Activated CD4-positive, CD25-positive, alpha-beta regulatory T cell treated with anti-CD3 and anti-CD28 coated beads, Interleukin-2, amount 50 U/mL, for 24 hours (primary cell): ENCODE measurements at places on chromosomes 4 and X.

- ATAC-seq: no peak
These were observed 29.4 kb upstream of the ADRA2C start for GRCh38 chr4:3736806-3737205.

DNA sequence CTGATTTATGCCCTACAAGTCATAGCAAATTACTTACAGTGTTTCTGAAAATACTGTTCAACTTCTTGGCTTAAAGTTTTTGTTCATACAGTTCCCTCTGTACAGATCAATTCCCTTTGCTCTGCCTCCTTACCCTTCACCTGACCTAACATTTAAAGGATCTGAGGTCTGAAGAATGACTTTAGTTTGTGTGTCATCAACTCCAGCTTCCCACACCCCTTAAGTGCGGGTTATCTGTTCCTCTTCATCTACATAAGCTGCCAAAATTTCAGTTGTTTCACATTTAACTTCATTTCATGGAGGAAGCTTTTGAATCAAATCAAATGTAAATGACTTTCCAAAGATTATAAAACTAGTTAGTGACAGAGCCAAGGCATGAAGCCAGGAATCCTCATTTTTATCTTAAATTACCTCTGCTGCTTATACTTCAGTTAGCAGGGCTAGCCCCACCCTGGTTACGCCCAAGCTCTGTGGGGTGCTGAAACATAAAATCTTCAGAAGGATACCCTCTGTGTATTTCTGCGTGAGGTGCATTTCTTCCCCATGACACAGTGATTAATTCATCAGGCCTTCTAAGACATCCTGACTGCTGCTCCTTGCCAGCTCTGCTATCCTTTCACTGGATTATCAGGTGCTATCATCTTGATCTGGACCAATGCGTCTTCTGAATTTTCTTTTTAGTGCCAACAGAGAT is 16.5 kb downstream of the CXCL1 start:
- ATAC-seq: no peak

GRCh38 chr4:52110171-52110570 is 59.1 kb downstream of the SPATA18 start:
- no peak for ATAC-seq

GRCh38 chr4:185196437-185196836 is 7.4 kb downstream of the CFAP97 start:
- ATAC-seq: no peak

GRCh38 chr4:187204389-187204918 is 480.8 kb upstream of the FAT1 start:
- ATAC-seq: no peak

GRCh38 chr4:186486172-186486571 is 69.2 kb downstream of the MTNR1A start:
- ATAC-seq: no peak

DNA sequence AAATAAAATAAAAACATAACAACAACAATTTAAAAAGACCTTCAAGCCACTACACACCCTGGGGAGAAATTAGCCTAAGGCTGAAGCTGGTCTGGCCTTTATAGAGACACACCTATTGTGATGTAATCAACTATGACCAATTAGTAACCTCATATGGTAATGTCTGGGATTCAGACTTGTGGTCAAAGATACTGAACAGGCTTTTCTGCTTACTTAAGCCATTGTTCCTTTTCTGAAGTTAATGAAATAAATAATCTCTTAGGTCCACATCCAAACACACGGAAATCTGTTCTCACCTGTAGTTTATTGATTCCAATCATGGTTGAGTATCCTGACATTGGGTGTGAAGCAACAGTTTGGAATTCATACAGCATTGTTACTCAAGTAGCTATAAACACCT is 152.5 kb downstream of the PLS3 start:
- ATAC-seq: no peak

GRCh38 chr4:138232364-138232763 is 9.8 kb downstream of the SLC7A11 start:
- no peak for ATAC-seq

- ATAC-seq: no peak
These were observed 83.9 kb upstream of the SPANXB1 start for GRCh38 chrX:140918398-140919038.

DNA sequence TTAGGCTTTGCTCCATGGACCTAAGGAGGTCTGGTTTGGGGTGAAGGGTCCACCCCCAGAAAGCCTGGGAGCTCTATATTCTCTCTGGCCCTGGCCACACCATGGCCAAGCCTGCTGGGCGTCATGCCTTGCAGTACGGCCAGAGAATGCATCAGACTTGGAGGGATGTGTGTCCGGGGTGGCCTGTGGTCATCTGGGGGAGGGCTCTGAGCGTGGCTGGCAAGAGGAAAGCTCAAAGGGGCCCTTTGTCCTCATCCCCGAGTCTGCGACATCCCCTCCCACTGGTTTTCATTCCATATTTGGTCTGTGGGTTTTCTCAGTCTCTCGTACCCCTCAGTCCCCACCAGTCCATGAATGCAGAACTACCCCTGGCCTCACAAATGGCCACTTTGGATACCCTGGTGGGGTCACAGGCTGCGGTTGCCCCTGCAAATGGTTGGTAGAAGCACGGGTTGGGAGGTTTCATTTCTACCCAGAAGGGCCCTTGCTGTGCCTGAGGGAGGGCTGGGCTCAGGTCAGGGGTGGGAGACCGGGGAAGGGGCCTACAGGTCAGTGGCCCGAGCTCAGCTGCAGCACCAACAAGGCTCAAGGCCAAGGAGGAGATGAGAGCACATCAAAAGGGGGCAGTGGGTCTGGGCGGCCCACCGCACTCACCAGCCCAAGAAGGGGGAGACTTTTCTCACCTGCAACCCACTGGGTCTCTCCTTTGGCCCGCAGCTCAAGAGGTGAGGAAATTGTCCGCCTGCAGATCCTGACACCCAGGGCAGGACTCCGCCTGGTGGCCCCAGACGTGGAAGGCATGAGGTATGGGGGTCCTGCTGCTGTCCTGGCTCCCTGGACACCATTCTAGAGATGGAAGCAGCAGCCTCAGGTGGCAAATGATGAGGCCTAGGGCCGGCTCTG is 30.2 kb downstream of the ZNF185 start:
- ATAC-seq: no peak

DNA sequence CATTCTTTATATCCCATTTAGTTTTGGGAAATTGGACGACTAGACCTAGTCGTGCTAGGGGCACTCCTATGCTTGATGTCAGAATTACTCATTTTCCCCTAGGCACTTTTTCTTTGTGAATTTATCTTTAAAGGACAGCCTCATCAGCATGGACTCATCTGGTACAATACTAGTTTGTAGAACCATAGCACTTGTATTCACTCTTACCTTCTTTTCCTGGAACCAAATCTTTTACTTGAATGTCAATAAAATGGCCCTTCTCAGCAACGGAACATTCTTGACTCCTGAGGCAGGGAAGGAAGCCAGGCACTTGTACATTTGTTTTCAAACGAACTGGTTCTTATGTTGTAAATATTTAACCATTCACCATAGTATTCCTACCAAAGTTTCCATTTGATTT is 187.1 kb downstream of the SHROOM3 start:
- no peak for ATAC-seq

GRCh38 chr4:76950052-76950955 is 752 bp downstream of the SEPTIN11 start:
- ATAC-seq: peak; percentile 44

- no peak for ATAC-seq
These were observed 24.7 kb downstream of the RBPJ start for GRCh38 chr4:26345565-26345938.

- ATAC-seq: no peak
These were observed 94.5 kb upstream of the IL15 start for GRCh38 chr4:141541851-141542250.

GRCh38 chr4:138798404-138798803 is 217.2 kb upstream of the NOCT start:
- no peak for ATAC-seq
